ENCODE measurements at places on chromosomes 4 and X.

DNA sequence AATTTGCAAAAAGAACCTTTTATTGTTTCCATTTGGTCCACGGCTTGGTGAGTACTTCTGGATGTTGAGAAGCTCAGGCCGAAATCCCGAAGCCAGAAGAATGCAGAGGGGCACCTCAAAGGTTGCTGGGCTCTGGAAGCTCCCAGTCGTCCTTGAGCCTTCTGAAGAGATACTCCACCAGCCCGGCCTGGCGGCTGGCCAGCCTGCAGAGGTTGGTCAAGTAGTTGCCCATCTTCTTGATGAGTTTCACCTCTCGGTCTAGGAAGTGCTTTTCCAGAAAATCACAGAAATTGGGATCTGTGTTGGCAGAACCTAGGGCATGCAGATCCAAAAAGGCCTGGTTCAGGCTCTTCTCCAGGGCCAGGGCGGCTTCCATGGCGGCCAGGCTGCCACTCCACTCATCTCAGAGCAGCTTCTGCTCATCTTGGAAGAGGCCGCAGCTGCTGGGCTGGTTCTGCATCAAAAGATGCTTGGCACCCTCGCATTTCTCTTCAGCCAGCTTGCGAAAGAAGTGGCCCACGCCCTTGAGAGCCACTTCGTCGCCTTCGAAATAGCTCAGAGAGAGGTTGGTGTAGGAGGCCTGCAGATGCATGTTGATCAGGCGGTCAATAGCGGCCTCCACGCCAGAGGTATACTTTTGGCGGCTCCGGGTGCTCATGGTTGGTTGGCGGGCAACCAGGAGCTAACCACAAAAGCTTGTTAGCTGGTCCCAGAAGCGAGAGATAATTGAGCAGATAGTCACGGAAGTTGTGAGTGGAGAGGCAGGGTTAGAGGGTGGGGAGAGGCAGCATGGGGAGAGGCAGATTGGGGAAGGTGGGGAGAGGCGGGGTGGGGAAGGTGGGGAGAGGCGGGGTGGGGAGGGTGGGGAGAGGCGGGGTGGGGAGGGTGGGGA lies 76.5 kb upstream of the TSPAN7 start:
- no peak for DNase-seq

DNA sequence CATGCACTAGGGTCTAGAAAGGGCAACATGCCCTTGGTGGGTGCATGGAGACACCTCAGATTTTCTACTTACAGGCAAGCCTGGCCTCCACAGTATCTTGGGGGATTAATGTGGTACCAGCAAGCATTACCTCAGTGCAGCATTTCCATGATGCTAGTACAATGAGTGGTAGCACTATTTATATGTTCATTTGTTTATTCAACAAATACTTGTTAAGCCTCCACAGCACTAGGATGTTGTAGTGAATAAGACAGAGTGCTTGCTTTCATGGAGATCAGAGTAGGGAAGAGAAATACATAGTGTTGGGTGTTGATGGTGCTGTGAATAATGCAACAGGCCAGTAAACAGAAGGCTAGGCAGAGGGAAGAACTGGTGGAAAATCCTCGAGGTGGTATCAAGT lies 133.4 kb downstream of the KLHL8 start:
- no peak for DNase-seq

DNA sequence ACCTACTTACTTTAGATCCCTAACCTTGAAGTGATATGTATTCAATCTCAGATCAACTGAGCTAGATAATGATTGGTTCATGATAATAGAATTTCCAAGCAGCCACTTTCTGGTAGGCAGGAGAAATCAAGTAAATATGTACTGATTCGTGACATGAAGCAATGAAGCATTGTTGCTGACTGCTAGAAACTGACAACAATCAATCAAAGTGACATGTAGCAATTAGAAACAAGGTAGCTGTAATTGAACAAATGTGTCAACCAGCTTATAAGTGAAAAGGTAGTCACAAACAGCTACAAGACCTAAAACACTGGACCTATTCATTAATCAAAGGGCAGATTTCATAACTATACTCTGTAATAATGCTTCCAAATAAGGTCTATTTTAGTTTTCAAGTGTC lies 62.4 kb downstream of the PABPC4L start:
- no peak for DNase-seq

DNA sequence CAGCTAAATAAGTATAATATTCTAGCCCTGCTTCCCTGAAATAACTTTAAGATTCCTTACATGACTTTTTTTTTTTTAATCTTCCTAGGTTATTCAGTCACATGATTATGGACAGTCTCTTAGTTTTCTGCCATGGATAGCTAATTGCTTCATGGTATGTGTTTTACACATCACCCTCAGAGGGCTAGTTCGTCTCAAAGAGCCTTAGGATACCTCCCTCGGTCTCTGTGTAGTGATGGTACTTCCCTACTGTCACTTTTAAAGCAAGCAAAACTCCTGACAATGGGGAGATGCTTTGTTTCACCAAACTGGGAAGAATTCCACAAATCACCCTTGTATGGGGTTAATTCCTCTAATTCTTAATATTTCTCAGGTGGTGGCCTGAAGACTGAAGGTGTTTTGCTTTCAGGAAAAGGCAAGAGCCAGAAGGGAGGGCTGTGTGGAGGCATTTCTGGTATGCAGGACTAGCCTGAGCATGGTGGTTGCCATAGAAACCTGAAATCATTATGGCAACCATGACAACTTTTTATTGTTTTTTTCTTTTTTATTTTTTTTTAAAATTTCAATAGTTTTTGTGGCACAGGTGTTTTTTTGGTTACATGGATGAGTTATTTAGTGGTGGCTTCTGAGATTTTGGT lies 70.4 kb downstream of the BEX3 start:
- no peak for DNase-seq

GRCh38 chr4:51931461-51931860 lies 88.5 kb downstream of the DCUN1D4 start:
- DNase-seq = no peak

DNA sequence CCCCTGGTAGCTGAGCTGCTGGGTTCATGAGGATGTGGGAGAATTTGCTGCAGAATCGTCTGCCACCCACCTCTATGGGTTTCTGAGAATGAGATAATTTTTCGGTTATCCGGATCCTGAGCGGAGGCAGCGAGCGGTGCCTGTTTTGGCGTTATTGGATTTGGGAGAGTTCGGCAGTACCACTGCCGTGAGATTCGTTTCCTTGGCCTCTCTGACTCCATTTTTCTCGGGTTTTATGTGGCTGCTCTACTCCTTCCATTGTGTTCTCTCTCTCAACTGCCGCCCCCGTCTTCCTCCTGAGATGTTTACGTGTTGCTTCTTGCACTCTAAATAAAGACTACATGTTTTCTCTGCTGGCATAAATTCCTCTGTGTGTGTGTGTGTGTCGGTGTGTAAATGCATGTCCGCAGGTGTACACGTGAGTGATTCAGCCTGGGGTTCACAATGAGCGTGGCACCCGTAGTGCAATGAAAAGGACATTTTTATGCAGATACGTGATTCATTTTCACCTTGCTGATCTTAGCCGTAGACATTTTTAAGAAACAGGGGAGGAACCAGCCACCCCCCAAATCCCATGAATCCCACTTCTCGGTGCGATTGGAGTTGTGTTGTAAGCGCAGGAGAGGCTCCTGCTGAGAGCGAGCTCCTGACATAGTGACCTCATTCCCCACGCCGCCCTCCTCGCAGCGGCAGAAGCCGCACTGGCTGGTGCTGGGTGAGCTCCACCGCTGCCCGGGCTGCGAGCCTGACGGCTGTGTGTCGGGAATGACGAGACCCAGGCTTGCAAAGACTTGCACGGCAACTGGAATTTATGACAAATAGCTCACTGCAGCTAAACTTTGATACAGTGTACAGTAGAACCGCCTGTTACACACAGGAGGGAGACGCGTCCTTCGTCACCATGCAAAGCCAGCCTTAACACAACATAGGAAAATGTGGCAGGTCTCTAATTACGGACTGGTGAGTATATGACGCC lies 82.2 kb downstream of the STOX2 start:
- DNase-seq = no peak

DNA sequence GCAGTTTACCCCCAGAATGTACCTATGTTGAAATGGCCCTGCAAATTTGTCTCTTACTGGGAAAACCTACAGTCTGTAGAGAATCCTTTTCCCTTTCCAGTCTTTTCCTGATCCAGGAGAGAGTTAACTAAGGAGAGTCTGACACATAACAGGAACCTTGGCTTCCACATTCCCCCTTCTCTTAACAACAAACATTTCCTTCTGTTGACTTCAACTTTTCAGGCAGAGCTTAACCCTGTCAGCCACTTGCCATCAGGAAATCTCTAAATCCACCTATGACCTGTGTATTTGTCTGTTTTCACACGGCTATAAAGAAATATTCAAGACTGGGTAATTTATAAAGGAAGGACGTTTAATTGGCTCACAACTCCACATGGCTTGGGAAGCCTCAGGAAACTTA lies 45.6 kb upstream of the GPR78 start:
- DNase-seq = no peak

DNA sequence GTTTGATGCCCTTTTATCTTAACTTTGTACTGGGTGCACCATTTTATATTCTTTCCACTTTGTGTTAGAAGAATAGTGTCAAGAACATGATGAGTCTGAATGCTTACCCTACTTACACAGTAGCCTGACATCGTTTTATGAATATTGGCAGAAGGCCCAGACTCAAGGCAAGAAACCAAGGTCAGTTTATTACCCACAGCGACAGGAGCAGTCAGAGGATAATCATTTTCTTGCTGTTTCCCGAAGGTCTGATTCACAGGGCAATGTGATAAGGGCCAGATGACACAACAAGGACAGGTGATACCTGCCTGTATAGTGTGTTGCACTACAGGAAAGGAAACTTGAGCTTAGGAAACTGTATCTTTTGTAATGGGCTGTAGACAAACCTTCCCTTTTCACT lies 417.4 kb downstream of the SPOCK3 start:
- DNase-seq = no peak

DNA sequence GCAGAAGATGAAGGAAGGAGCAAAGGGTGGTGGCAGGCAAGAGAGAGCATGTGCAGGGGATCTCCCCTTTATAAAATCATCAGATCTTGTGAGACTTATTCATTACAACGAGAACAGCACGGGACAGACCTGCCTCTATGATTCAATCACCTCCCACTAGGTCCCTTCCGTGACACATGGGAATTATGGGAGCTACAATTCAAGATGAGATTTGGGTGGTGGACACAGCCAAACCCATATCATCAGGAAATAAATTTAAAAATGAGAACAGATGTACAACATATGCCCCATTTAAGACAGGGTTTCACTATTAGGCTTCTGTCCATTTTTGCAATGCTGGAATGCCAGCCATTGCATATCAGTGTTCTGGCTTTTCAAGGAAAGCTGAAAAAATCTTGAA lies 346.7 kb upstream of the SLIT2 start:
- no peak for DNase-seq

GRCh38 chr4:41791557-41791956 lies 43.0 kb upstream of the PHOX2B start:
- no peak for DNase-seq

- no peak for DNase-seq
Measured at GRCh38 chr4:119207051-119207450, 5.5 kb upstream of the USP53 start.

DNA sequence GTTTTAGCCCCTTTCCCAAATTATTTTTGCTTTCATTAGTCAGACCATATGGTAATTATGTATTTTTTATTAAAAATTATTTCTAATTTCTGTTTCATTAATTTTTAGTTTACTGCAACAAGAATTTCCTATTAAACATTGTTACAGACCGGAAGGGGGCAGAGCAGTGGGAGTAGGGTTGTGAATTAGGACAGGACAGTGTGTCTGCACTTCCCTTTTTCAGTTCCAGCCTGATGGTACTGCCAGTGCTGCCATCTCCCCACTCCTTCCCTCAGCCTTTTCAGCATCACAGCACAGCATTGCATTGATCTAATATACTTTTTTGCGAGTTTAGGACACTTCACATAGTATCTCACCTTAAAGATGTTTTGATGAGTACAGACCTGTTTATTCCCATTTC lies 76.5 kb downstream of the STIM2 start:
- no peak for DNase-seq

DNA sequence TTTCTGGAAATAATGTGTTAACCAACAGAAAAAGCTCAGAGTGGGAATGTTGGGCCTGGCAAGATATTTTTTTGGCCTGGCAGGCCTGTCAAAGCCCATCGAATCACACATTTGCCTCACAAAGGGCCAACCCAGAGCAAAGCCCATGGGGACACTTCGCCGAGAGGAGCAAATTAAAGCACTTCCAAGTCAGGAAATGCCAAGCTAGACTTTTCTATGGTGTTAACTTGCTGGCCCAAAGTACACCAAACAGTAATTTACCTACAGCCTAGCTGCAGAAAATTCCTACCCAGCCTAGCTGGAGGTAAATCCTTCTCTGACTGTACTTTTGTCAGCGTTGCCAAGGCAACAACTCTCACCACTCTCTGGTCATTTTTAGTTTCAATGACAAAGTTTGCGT lies 288.6 kb upstream of the LDB2 start:
- DNase-seq = no peak

- DNase-seq = no peak
Measured at GRCh38 chrX:20067709-20068561, 48.8 kb downstream of the MAP7D2 start.

DNA sequence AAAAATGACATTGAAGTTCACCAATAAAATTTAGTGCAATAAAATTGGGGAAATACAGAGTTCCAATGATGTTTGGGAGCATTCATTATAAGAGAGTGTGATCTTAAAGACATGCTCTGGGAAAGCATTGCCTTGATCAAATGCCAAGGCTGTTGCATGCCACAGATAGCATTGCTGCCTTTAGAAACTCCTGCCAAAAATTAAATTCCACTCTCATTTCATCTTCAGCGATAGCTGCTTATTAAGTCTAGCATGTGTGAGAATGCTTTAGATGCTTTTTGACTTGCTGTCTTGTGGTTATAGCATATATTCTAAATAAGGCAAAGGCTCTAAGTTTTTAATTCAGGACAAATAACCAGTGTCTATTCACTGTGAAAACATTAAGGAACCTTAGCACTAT lies 49.3 kb downstream of the NPNT start:
- no peak for DNase-seq

DNA sequence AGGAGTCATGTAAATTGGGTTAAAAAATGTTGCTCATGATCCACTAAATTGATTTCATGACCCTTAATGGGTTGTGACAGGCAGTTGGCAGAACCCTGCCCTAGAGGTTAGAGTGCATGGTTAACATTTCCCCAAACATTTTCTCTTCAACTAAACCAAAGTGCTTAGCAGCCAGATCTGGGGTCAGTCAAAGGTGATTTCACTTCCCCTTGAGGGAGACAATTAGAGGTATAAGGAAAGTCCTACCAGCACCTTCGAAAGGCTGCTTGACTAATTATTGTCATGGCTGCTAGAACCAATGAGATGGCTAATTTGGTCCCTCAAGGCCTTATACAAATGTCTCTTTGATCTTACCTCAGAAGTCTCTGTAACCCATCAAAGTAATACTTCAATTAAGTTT lies 30.9 kb upstream of the INTS6L start:
- DNase-seq = no peak

DNA sequence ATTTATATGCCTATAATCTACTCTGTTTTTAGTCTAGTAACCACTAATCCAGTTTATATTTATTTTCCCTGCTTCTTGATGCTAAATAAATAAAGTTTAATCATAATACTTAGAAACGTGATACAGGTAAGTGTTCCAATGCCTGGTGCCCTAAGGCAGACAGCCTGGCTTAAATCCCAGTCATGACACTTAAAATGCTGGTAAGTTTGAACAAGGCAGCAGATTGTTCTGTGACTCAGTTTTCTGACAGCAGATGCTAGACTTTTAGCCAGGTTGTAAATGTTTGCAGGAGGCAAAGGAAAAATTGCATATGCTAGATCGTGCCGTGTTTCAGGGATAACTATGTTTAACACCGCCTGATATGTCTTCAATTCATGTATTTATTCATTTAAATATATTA lies 2661.6 kb downstream of the PCDH7 start:
- DNase-seq = no peak

GRCh38 chrX:134653835-134654234 lies 4.4 kb downstream of the PLAC1 start:
- DNase-seq = no peak
